ENCODE measurements at places on chromosomes 6 and 20.

GRCh38 chr20:14832630-14833029 lies 495.2 kb upstream of the FLRT3 start:
- no peaks in the 10 kb centered on the region for H3K36me3 ChIP-seq
- H3K27ac ChIP-seq, result no peak overlapping the region
- no peaks in the 10 kb centered on the region for H3K4me1 ChIP-seq
- DNase-seq, result no peak
- H3K4me3 ChIP-seq, result no peak overlapping the region
- H3K27me3 ChIP-seq, result no peaks in the 10 kb centered on the region

GRCh38 chr6:24009319-24009718 lies 116.7 kb upstream of the NRSN1 start:
- DNase-seq, result no peak
- no peaks in the 10 kb centered on the region for H3K4me1 ChIP-seq
- H3K36me3 ChIP-seq, result no peaks in the 10 kb centered on the region
- no peak overlapping the region for H3K27ac ChIP-seq
- no peaks in the 10 kb centered on the region for H3K27me3 ChIP-seq

- no peaks in the 10 kb centered on the region for H3K36me3 ChIP-seq
- H3K27ac ChIP-seq, result no peak overlapping the region
- 0 out of 2 replicates have a peak, but pooled peaks cover 7% of the 10 kb centered on the region for H3K4me1 ChIP-seq
- no peak overlapping the region for H3K4me3 ChIP-seq
- DNase-seq, result no peak
- no peaks in the 10 kb centered on the region for H3K27me3 ChIP-seq
Measured at GRCh38 chr20:45392733-45393132, 14.6 kb upstream of the TP53TG5 start.

DNA sequence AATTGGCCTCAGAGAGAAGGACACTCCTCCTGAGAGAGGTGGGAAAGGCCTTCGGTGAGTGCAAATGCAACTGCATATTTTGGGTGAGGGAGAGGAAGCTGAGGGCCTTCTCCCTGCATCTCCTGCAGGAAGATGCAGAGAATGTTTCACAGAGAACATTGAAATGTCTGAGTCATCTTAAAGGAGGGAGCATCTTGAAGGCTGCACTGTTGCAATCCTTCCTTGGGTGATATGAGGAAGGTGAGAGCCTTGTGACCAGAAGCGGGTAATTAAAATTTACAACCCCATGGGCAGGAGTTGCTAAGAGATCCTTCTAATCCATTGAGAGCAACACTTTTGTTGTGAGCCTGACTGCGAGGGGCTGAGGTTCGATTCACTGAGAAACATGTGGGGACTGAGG lies 375.7 kb upstream of the MARCKS start:
- no peak for DNase-seq
- no peaks in the 10 kb centered on the region for H3K36me3 ChIP-seq
- H3K27ac ChIP-seq, result no peak overlapping the region

DNA sequence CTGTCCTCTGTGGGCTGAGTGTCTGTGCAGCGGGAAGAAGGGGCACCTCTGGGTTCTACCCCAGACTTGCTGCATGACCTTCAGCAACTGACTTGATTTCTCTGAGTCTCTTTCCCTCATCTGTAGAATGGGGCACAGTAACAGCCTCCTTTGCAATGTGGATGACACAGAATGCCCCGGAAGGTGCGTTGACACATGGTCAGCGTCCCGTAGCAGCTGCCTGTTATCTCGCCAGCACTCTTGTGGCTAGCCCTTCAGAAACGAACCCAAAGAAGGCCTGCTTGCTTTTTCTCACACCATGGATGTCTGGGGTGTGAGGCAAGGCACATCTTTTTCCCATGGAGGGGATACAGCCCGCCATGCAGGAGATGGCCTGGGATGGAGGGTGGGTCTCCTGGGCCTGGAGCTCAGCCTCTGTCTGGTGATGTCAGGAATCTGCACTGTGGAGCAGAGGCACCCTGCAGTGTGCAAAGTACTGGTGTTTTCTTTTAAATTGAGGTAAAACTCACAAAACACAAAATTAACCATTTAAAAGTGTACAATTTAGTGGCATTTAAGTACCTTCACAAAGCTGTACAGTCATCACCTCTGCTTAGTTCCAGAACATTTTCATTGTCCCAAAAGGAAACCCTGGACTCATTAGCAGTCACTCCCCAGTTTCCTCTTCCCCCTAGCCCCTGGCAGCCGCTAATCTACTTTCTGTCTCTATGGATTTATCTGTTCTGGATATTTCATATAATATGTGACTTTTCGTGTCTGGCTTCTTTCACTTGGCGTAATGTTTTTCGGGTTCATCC lies 59.8 kb upstream of the FAM83D start:
- no peaks in the 10 kb centered on the region for H3K27me3 ChIP-seq
- no peak overlapping the region for H3K27ac ChIP-seq
- peaks cover 7% of the 10 kb centered on the region for H3K36me3 ChIP-seq
- H3K4me1 ChIP-seq, result peaks cover 40% of the 10 kb centered on the region

GRCh38 chr6:55617272-55617671 lies 38.3 kb upstream of the HMGCLL1 start:
- H3K27ac ChIP-seq, result no peak overlapping the region
- H3K4me3 ChIP-seq, result no peak overlapping the region
- H3K4me1 ChIP-seq, result no peaks in the 10 kb centered on the region
- no peaks in the 10 kb centered on the region for H3K27me3 ChIP-seq
- DNase-seq, result peak; percentile 27

GRCh38 chr6:118764766-118765165 lies 113.4 kb upstream of the CEP85L start:
- H3K4me3 ChIP-seq, result no peak overlapping the region
- peaks cover 19% of the 10 kb centered on the region for H3K4me1 ChIP-seq
- H3K27me3 ChIP-seq, result no peaks in the 10 kb centered on the region
- DNase-seq, result no peak
- no peak overlapping the region for H3K27ac ChIP-seq

GRCh38 chr6:84728602-84729001 lies 35.8 kb downstream of the TBX18 start:
- H3K27me3 ChIP-seq, result no peaks in the 10 kb centered on the region
- no peaks in the 10 kb centered on the region for H3K4me1 ChIP-seq
- H3K4me3 ChIP-seq, result no peak overlapping the region
- no peak for DNase-seq
- H3K36me3 ChIP-seq, result no peaks in the 10 kb centered on the region

- no peak for DNase-seq
- H3K27ac ChIP-seq, result no peak overlapping the region
- H3K27me3 ChIP-seq, result no peaks in the 10 kb centered on the region
- H3K36me3 ChIP-seq, result no peaks in the 10 kb centered on the region
Measured at GRCh38 chr6:39929733-39930461, 4.4 kb downstream of the MOCS1 start.

GRCh38 chr6:33276864-33277662 lies at the start of gene B3GALT4:
B3GALT4 (plus strand) TSS chr6:33277123; CDS start chr6:33277420, 297 bp downstream.
- no peak for DNase-seq
- no peak within 1 kb of the TSS for H3K27ac ChIP-seq
- peaks cover 7% of the 10 kb centered on the region for H3K36me3 ChIP-seq

- DNase-seq, result no peak
- no peak overlapping the region for H3K4me3 ChIP-seq
- no peak overlapping the region for H3K27ac ChIP-seq
- no peaks in the 10 kb centered on the region for H3K36me3 ChIP-seq
- H3K27me3 ChIP-seq, result no peaks in the 10 kb centered on the region
- no peaks in the 10 kb centered on the region for H3K4me1 ChIP-seq
Measured at GRCh38 chr6:53524455-53524815, 20.5 kb downstream of the GCLC start.

DNA sequence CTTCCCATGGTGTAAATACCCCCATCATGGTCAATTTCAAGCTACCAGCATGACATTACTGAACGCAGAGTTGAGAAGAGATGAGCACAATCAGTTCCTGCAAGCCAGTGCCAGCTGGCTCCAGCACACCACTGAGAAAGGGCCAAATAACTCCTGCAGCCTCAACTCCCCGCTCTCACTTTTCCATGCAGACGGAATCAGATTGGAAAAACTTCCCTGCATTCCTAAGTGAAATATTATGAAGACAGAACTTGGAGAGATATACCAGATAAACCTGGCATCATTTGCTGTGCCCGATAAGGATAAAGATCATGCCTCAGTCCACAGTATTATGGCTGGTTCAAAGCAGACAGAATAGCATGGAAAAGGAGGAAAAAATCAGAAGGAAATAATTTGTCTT lies 56.7 kb downstream of the FILIP1 start:
- no peaks in the 10 kb centered on the region for H3K27me3 ChIP-seq
- H3K4me1 ChIP-seq, result peaks cover 5% of the 10 kb centered on the region
- H3K27ac ChIP-seq, result no peak overlapping the region
- no peak overlapping the region for H3K4me3 ChIP-seq
- DNase-seq, result no peak

DNA sequence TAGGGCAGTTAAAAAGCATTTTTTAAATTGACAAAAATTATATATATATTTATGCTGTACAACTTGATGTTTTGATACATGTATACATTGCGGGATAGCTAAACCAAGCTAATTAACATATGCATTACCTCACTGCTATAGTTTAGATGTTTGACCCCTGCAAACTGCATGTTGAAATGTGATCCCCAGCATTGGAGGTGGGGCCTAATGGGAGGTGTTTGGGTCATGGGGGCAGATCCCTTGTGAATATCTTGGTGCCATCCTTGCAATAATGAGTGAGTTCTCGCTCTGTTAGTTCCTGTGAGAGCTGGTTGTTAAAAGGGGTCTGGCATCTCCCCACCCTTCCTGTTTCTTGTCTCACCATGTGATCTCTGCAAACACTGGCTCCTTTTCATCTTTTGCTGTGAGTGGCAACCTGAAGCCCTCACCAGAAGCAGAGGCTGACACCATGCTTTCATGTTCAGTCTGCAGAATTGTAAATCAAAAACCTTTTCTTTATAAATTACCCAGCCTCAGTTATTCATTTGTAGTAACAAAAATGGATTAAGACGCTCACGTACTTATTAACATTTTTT lies 111.8 kb downstream of the MCHR2 start:
- H3K4me1 ChIP-seq, result no peaks in the 10 kb centered on the region
- H3K27me3 ChIP-seq, result no peaks in the 10 kb centered on the region
- H3K36me3 ChIP-seq, result no peaks in the 10 kb centered on the region
- no peak for DNase-seq

DNA sequence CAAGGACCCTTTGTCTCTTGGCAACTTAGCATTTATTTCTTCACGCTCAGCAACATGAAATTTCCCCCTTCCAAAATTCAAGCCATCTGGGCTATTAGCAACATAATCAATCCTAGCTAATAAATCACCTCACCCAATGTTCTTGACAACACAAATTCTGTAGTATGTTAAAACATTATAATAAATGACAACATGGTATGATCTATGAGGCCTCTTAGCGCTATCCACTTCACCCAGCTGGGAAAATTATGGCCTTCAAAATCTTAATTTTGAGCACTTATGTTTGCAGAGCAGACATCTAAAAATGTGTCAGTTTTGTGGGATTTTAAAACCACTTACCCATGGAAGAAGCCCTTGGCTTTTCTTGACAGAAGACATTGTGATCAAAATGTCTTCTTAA lies 181.9 kb downstream of the HDGFL1 start:
- H3K4me3 ChIP-seq, result no peak overlapping the region
- no peak for DNase-seq
- H3K4me1 ChIP-seq, result no peaks in the 10 kb centered on the region
- no peaks in the 10 kb centered on the region for H3K27me3 ChIP-seq
- H3K36me3 ChIP-seq, result no peaks in the 10 kb centered on the region
- H3K27ac ChIP-seq, result no peak overlapping the region

DNA sequence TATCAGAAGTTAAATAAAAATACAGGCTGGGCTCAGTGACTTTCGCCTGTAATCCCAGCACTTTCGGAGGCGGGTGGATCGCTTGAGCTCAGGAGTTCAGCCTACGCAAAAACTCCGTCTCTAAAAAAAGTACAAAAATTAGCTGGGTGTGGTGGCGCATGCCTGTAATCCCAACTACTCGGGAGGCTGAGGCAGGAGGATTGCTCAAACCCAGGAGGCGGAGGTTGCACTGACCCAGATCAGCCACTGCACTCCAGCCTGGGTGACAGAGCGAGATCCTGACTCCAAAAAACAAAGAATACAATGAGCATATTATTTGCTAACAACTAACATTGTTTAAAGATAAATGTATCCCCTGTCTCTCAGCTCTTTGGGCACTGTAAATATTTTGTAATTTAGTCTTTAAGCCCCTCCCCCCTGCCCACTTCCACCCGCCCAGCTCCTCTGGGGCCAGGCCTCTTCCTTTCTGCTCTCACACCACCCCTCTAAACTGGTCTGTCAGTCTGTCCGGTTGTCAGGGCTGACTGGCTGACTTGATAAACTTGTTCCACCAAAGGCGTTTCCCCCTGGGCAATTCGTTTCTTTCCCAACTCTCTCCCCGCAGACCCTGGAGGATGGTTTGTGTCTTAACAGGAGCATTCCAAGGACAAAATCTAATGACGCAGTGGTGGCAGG lies 62.4 kb upstream of the QKI start:
- H3K4me1 ChIP-seq, result no peaks in the 10 kb centered on the region
- no peaks in the 10 kb centered on the region for H3K27me3 ChIP-seq
- H3K4me3 ChIP-seq, result no peak overlapping the region

- DNase-seq, result peak; percentile 25
- H3K4me1 ChIP-seq, result peaks cover 22% of the 10 kb centered on the region
- H3K27ac ChIP-seq, result peak overlapping the region; percentile 24
- no peak overlapping the region for H3K4me3 ChIP-seq
- no peaks in the 10 kb centered on the region for H3K27me3 ChIP-seq
Measured at GRCh38 chr20:45355209-45356084, 7.2 kb upstream of the SDC4 start.

DNA sequence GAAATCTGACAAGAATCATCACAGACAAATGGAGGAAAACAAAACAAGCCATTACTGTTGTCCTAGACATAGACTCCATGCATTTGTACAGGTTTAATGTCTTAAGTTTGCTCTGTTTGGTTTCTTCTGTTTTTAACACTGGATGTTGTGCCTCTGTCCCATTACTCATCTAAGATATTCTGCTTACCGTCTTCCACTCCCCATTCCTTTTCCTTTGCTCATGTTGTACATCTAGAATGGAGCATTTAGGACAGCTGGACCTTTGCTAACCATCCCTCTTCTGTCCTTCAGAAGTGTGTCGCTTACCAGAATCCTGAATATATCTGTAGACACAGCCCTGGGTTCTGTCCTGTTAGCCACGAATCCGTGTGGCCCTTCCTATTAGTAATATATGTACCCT lies 35.2 kb downstream of the RAB22A start:
- DNase-seq, result no peak
- 0 out of 2 replicates have a peak, but pooled peaks cover 4% of the 10 kb centered on the region for H3K36me3 ChIP-seq
- no peaks in the 10 kb centered on the region for H3K4me1 ChIP-seq
- H3K27ac ChIP-seq, result no peak overlapping the region

DNA sequence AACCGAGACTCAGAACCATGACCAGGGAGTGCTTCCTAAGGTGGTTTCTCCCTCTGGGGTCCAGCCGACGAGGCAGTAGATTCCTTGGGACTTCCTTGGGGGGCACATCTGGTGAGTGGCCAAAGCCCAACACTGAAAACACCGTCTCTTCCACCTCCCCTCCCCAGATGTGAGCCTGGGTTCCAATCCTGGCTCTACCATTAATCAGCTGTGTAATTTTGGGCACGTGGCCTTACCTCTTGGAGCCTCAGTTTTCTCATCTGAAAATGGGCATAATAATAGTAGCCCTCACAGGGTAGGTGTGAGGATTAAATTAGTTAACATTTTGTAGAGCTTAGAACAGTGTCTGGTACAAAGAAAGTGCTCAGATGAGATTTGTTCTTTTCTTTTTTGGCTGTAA lies 5.5 kb downstream of the FAM110A start:
- no peak overlapping the region for H3K4me3 ChIP-seq
- H3K27me3 ChIP-seq, result no peaks in the 10 kb centered on the region
- no peaks in the 10 kb centered on the region for H3K36me3 ChIP-seq
- peaks cover 21% of the 10 kb centered on the region for H3K4me1 ChIP-seq
- no peak for DNase-seq
- H3K27ac ChIP-seq, result no peak overlapping the region
